NCI-H2107 (cell line): ENCODE measurements at places on chromosomes 13 and 19.

DNA sequence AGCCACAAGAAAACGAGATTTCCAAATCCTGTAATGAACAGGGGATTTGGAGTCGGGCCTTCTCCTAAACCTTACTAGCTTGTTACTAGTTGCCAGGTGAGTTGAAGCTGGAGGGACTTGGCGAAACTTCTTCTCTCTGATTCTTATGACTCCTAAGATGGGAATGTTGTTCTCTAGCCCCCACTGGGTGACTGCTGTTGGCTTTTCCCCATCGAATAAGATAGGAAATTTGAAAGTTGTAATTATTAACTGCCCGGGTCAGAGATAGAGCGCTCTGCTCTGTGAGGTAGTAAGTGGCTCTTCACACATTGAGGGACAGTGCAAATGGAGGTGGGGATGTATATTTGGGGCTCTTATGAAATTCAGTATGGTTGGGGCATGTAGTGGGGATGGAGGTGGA lies 111.2 kb upstream of the MBNL2 start:
- DNase-seq: no peak

- no peak for DNase-seq
Measured at GRCh38 chr13:30551189-30551588, 66.5 kb upstream of the USPL1 start.

- DNase-seq: no peak
Measured at GRCh38 chr19:4081441-4082129, 14.9 kb upstream of the ZBTB7A start.

GRCh38 chr19:36604656-36605100 lies 435 bp upstream of the ZNF382 start:
- peak; percentile 9 for DNase-seq

DNA sequence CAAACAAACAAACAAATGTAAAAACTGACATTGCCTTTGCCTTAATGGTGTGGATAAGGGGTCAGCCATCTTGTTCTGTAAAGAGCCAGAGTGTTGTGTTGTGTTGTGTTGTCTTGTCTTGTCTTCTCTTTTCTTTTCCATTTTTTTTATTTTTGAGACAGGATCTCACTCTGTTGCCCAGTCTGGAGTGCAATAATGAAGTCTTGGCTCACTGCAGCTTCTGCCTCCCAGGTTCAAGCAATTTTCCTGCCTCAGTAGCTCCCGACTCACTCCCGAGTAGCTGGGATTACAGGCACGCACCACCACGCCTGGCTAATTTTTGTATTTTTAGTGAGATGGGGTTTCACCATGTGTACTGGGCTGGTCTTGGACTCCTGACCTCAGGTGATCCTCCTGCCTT lies 27.8 kb downstream of the TIMM13 start:
- no peak for DNase-seq

- no peak for DNase-seq
Measured at GRCh38 chr13:23632741-23633140, 62.5 kb downstream of the TNFRSF19 start.

DNA sequence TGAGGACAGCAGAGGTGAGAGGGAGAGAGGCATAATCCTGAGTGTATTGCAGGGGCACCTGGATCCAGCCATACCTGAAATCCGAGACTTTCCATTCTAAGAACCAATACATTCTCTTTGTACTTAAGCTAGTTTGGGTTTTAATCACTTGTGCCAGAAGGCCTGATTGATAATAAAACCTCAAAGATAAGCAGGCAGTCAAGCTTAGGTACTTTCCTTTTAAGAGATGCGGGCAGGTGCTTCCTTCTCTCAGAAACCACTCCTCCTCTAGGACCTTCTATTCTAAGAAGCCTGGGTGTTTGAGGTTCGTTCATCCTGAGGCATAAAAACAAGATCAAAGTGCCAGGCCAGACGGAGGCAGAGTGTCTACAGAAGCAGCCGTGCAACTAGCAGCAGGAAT lies 22.2 kb downstream of the FAM187B start:
- no peak for DNase-seq

DNA sequence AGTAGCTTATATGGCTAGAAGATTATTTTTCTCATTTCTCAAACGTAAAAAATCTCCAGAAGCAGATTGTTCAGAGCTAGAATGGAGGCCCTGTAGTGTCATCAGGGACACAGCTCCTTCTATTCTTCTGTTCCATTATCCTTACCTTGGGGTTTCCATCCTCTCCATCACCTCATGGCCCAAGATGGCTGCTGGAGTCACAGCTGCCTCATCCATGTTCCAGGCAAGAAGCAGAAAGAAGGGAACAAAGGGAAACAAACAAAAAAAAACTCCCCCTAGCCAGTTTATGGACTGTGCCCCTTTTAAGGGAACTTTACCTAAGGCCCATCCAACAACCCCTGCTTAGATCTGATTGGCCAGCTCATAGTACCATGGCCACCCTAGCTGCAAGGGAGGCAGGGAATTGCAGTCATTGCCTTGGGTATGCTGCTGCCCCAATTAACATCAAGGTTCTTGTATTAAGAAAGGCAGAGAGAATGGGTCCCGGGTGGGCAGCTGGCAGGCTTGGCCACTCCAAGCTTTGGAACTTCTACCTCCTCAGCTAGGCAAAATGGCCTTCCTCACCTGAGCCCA lies 15.7 kb downstream of the CEACAM16 start:
- no peak for DNase-seq

DNA sequence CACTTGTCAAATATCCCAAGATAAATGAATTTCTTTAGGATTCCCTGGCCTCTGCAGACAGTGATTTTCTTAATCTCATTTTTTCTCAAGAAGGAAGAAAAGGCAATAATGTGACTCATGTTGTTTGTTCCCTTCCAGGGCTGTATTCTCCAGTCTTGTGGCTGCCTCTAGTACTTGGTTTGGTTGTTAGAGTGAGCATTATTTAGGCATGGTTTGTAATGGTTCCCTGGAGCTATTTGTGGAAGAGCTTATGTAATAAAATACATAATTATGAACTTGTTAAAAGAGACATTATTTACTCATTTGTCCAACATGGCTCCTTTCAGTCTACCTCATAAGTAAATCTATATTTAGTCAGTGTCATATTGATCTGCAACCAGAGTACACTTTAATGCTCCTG lies 270.4 kb downstream of the DCT start:
- no peak for DNase-seq

DNA sequence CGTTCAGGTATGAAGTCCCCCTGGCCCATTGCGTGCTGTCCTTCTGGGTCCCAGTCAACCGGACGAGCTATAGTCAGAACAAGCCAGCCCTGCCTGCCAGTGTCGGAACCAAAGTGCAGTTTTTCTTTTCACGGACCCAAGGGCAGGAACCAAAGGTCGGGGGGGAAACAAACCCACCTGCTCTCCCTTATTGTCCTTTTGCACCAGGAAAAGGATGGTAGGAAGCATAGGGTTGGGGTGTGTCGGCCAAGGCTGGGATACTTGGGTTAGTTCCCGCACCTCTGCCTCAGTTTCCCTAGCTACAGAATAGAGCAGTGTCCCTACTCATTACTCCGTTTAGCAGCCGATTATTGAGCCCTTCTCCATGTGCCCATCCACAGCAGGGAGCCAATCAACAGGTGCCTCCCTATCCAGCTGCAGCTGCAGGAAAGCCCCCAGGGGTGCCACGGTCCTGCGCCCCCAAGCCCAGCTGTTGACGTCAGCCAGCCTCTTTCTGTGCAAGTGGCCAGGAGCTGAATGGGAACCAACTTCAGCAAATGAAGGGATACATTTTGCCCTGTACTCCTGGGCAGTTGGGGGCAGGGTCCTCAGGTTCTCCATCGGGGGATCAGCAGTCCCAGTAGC lies 9.4 kb upstream of the SLC25A42 start:
- no peak for DNase-seq
